ENCODE measurements at places on chromosomes 7 and 10.

- DNase-seq: no peak
Observed at GRCh38 chr10:133167693-133168616, 7.9 kb downstream of the KNDC1 start.

DNA sequence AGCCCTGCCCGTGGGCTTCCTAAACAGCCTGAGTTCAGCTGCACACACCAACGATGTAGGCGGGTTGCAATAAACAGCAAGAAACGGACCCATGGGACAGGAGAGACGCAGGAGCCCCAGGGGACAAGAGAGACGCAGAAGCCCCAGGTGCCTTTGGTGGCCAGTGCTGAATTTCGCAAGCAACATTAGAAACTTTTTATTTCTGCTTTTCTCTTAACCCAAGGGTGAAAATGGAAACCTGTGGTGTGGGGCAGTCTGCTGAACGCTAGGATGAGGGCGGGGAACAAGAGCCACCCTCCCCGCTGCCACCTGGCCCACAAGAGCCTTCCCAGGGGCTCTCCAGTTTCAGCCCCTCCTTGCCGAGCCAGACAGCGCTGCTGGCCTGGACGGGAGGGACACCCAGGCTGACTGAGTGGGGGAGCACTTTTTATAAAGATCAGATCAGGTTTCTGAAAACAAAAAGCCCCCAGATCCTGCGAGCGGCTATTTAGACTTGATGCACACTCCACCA lies 20.0 kb upstream of the GPR146 start:
- no peak for DNase-seq

GRCh38 chr10:76733441-76733936 lies 904.1 kb downstream of the KCNMA1 start:
- no peak for DNase-seq

GRCh38 chr7:34155220-34155908 lies 250.0 kb downstream of the BMPER start:
- no peak for DNase-seq

DNA sequence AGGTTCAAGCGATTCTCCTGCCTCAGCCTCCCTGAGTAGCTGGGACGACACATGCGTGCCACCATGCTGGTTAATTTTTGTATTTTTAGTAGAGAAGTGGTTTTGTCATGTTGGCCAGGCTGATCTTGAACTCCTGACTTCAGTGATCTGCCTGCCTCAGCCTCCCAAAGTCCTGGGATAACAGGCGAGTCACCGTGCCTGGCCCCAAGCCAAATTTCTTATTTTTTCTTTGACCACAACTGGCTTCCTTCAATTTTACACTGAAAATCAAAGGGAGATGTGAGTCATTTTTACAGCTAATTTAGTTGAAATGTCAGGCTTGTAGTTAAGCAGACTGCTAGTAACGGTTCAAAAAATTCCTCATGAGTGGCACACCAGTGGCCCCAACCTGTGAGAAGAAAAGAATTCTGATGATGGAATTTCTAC lies 7.8 kb downstream of the RNF216 start:
- DNase-seq: no peak

DNA sequence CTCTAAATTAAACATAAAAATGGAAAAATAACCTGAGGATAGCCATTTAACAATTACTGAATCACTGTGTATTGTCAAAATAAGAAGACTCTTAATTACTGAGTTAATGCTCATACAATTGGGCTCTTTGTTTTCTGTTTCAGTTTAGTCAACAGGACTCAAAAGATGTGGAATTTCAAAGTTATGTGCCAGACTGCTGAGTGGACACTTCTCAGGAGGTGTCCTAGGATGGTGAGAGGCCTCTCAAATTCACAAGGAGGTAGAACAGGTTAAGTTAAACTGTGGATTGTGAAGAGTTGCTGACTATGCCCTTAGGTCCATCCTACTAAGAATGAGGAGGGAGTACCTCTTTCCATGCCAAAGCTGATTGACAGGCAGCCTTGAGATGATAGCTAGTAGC lies 157.7 kb upstream of the CHRM2 start:
- DNase-seq: no peak

- DNase-seq: no peak
Observed at GRCh38 chr7:55973747-55974250, 9.4 kb downstream of the NIPSNAP2 start.

DNA sequence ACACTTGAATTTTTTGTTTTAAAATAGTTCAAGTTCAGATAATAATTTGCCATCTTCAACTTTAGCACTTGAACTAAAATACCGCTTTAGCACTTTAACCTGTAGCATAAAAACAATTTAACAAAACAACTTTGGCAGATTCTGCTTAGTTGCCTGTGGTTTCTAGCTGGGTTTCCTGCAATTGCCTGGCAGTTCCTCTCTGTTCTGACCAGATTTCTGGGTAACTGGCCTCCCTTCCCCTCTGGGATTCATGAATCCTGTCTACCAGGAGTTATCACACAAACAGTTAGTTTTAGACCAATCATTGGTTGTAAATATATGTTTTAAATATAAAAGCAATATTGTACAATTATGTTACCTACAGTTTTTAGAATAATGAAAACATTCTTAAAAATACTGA lies 89.8 kb upstream of the HDAC9 start:
- no peak for DNase-seq

GRCh38 chr7:128946936-128947830 lies 9.5 kb downstream of the IRF5 start:
- no peak for DNase-seq

DNA sequence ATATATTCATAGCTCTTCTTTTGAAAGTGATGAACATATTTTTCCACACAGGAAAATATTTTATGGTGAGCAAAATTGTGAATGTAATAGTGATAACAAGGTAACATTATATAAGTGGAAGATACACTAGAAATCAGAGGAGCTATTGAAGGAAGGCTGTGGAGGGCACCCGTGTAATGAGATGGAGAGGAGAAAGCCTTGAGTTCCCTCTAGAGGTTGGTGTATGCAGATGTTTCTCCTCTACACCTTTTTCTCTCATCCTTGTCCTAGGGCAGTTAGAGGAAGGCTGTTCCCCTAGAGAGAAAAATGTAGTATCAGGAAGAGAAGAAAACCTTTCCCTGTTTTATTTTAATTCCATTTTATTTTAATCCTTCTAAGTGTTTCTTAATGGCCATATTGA lies 54.6 kb upstream of the NRG3 start:
- no peak for DNase-seq

- no peak for DNase-seq
Observed at GRCh38 chr7:6032167-6032566, 991 bp downstream of the ANKRD61 start.

GRCh38 chr10:1365540-1366321 lies 309.5 kb downstream of the WDR37 start:
- no peak for DNase-seq

DNA sequence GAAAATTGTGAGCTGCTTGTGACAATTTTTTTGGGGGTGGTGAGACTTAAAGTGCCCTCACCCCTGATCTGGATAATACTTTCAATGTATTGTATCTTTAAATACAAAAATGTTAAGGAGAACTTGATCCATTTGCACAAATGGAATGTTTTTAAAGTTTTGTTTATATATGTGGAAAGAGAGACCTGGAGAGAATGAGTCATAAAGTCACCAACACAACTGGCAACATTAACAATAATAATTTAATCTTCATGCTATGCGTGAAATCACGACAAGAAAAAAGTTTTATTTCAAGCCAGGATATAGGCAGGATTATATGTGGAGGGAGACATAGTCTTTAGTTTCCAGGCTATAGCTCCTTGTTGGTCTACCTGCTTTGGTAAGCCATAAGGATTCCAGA lies 537.5 kb downstream of the GPAM start:
- DNase-seq: no peak

DNA sequence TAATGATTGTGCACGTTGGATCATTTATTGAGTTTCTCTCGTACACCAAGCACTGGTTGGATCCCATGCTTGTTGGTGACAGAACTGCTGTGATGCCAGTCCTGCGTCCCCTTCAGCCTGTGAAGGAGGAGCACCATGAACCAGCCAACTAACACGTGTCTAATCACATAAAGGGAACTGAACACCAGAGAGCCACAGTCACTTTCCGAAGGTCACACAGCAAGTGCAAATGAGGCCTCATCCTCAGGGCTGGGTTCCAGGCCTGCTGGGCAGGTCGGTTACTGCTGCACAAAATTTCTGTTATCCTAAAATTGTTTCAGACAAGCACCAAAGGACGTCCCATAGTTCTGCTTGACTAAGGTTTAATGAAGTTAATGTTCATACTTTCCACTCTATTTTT lies 332.0 kb upstream of the ZNF32 start:
- no peak for DNase-seq

DNA sequence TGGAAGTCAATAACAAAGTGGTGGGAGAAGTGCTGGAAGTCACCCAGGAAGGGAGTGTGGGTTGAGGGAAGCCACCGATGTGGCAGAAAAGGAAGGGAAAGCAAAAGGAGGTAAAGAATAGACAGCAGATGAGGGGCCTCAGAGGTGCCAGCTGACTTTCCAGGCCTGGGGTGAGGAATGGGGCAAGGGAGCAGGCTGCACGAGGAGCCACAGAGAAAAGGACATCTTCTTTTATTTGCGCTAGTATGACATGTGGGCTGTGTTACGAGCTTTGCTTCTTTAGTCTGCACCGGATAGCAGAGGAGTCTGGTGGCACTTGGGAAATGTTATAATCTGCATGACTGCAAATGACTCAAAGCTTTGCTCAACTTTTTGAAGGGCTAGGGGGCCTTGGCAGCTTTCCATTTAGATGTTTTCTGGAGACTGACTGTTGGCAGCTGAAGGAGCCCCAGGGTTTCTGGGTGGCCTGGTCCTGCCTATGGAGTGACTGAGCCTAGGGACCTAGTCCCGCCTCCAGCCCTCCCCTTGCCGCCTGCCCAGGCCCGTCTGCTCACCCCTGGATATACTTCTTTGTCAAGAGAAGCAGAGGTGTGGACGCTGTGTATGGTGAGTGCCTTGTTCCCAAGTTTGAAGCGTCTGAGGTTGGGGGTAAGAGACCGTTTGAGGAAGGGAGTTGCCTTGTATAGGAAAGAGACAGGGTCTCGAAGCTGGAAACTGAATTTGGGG lies 5.1 kb downstream of the PRXL2A start:
- no peak for DNase-seq

DNA sequence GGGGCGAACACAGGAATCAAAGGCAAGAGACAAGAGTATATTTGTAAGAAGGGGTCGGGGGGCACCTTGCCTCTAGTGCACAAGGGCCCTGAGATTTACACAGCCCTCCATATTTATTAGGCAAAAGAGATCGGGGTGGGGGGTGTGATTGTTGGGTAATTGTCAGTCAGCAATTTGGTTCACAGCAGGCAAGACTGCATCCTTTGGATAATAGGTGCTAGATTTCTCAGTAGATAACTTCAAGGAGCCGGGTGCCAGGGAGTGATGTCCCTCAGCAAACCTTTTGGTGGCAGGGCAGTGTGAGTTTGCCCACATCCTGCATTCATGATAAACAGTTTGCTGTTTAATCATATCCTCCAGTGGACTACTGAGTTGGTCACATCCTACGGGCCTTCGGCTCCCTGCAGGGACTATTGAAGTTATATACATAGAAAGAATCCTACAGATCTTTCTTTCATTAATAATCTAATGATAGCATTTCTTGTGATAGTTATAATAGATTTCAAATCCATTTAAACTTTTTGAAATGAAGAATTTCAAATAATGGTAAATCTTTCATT lies 178.5 kb downstream of the GNAI1 start:
- no peak for DNase-seq

- no peak for DNase-seq
Observed at GRCh38 chr10:126634347-126634746, 36.1 kb downstream of the C10orf90 start.

GRCh38 chr7:132160611-132161532 lies 415.4 kb downstream of the PLXNA4 start:
- no peak for DNase-seq

DNA sequence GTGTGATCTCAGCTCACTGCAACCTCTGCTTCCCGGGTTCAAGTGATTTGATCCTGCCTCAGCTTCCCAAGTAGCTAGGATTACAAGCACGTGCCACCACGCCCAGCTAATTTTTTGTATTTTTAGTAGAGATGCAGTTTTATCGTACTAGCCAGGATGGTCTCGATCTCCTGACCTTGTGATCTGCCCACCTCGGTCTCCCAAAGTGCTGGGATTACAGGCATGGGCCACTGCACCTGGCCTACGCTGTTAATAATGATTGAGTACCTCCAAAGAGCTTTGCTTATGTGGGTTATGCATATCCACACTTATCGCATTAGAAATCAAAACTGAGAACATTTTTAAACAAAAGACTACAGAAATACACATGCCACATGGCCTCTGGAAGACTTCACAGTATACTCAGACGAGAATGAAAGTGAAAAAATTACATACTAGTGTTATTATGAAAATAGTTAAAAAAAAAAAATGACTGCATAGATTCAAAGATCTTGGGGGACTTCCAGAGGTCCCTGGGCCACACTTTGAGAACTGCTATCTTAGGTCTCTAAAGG lies 25.4 kb downstream of the RPP38 start:
- no peak for DNase-seq

GRCh38 chr7:47778153-47778661 lies 170.1 kb downstream of the PKD1L1 start:
- DNase-seq: no peak

DNA sequence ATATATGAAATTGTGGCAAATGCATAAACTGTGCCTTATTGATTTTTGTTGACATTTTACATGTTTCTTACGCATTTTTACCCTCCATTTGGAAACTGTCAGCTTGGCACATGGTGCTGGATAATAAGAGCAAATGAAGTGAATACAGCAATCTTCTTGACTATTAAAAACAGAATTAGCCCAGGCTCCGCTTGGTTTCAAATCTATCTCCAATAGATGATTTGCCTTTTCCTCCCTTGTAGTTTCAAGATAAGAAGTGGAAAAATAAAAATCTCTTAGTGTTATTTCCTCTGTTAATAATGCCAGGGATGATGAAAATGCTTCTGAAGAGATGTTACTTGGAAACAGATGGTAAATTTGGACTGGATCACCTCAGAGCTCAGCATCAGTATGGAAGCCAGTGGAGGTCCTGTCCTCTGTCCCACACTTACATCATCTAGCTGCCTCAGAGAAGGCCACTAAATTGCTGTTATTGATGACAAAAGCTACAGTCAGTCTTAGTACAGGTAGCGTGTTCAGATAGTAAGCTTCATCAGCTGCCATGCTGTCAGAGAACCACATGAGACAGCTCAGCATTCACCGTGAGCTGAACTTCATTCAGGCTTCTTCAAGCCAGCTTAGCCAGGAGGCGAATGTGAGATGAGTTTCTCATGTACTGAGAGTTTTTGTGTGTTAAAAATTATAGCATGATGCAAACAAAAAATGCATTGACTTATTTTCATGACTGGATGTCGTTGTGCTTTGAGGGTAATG lies 246.8 kb downstream of the CELF2 start:
- DNase-seq: no peak

DNA sequence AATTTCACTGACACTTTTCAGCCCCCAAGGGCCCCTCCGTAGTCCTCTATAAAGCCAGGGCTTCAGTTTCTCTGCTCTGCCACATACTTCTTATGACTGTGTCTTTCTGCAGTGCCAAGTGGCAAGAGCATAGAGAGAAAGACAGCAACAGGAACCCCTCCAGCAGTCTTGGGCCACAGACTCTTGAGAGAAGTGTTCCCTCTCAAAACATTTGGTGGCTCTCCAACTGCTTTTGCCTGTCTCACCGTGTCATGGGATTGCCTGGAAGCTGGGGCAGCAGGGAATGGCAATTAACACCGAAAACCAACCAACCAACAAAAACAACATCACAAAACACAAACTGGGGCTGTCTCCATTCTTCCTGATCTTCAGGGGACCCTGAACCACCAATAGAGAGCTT lies 73.8 kb upstream of the ELN start:
- no peak for DNase-seq

GRCh38 chr10:74842301-74842954 lies 16.0 kb downstream of the KAT6B start:
- DNase-seq: no peak

GRCh38 chr10:51672039-51672535 lies 27.3 kb downstream of the CSTF2T start:
- no peak for DNase-seq

GRCh38 chr7:128836729-128837348 lies 6.6 kb downstream of the FLNC start:
- DNase-seq: no peak

Measured in stimulated activated CD8-positive, alpha-beta memory T cell treated with anti-CD3 and anti-CD28 coated beads, Interleukin-7, amount 100 ng/mL, for 24 hours (primary cell).